Caudate nucleus (tissue), 63 donors: ENCODE measurements at places on chromosomes 12 and 14.
A peak's percentile ranks its signal among the peaks of the same experiment; 100 is the strongest.

DNA sequence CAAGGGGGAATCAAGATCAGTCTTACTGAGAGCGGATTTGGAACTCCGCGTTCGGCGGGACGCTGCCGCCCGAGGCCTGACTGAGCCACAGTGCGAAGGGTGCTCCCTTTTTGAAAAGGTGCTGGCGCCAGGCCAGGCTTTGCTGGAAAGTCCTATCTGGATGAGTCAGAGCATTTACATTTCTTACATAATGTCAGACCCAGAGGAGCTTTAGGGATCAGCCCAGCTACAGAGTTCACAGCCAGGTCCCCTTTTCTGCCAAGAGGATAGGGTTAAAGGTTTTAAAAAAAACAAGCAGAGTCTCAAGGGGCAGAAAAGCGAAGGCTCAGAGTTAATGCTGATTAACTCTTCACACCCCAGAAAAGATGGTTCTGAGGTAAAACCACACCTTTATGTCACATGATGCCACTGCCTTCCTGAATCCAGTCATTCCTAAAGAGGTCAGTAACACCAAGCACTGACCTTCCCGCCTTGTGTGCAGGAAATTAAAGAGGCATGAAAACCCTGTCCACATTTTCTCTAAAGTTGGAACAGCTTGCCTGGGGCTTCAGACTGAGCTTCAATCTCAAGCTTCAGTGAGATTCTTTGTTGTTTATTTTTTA is 11.7 kb upstream of the FBXL14 start:
- DNase-seq: peak; percentile 36

- no peak for DNase-seq
Observed at GRCh38 chr14:31084385-31084784, 58.2 kb upstream of the STRN3 start.

GRCh38 chr12:108840605-108841332 is 16.6 kb downstream of the SSH1 start:
- DNase-seq: no peak

DNA sequence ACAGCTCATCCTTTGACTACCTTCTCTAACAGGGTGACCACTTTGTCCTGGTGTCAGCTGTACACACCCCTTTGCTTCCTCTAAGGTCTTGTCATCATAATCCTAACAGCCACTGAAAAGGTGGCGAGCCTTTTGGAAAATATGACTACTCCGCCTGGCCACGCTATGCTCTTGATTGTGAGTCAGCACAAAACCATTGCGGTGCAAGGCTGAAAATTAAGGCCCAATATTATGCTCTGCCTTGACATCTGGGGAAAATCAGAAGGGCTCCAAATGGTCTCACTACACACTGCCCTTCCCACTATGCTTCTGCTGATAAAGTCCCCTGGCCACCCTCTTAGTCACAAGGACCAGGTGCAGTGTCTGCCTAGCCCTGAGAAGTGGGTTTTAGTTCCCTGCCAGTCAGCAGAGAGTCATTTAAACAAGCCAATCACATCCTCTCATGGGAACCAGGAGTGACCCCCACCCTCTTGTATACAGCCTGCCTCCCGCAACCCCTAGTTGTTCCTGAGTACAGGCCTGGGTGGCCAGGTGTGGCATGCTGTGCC is 34.3 kb downstream of the FGD6 start:
- no peak for DNase-seq

- DNase-seq: no peak
Observed at GRCh38 chr12:49349266-49349665, 2.6 kb downstream of the DNAJC22 start.

DNA sequence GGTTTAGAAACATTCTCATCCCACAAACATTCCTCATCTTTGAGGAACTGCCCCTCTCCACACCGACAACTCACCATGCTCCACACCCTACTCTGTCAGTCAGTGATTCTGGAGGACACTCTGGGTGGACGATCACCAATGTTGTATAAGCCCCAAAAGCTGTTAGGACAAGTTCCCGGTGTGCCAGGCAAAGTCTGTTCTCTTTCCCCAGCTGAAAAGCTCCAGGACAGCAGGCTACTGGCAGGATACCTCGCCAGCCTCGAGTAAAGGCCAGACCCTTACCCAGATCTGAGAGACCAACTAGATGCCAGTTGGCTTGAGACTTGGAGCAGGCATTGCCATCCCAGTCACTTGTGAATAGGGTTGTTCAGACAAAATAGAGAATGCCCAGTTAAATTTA is 12.0 kb downstream of the KRT5 start:
- no peak for DNase-seq

DNA sequence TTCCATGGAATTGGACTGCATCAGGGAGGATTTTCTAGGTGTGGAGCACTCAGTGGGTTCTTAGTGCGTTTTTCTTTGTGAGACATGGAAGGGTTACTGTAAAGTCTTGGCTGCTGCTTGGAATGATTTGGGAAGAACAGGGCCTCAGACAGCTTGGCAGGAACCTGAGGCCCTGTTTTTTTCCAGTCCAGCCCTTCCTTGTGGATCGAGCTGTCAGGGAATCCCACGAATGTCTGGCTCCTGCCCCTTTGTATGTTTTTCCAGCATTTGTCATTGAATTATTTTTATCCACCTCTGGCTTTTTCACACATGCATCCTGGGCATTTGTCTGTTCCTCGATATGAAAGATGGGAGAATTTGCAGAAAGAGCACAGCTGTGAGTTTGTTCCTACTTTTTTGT is 158.5 kb downstream of the TGFB3 start:
- no peak for DNase-seq
